A549 treated with RU486 at 1 μM for 4 hours (cell line): ENCODE measurements at places on chromosomes 11 and 22. TPM values are rescaled to one million over a fixed set of nuclear protein-coding genes. Genes with fewer than 3 reads are reported as not detected.

The UCP3 gene
- 1.1 to 2.0 TPM (median 1.3 TPM) in 5 replicates for total RNA-seq

The MS4A4E gene
- not detected in 5 replicates for total RNA-seq

The KRTAP5-9 gene
- not detected in 5 replicates for total RNA-seq

The MLC1 gene
- 0.05 to 0.06 TPM in 2 of 5 replicates, not detected in the others for total RNA-seq

The ESAM gene
- 8.7 to 13.3 TPM (median 12.2 TPM) in 5 replicates for total RNA-seq

The USP47 gene
- total RNA-seq: 20.4 to 33.0 TPM (median 26.9 TPM) in 5 replicates

The OR5D16 gene
- not detected in 5 replicates for total RNA-seq

The NPTXR gene
- total RNA-seq: 10.0 to 14.7 TPM (median 11.2 TPM) in 5 replicates

The C1QTNF5 gene
- not detected in 5 replicates for total RNA-seq
